ENCODE measurements at places on chromosomes 5 and 9. TPM values are rescaled to one million over a fixed set of nuclear protein-coding genes. Genes with fewer than 3 reads are reported as not detected.

The APBA1 gene
- polyA plus RNA-seq: 1.6 TPM

The SPOCK1 gene
- 2.1 TPM for polyA plus RNA-seq

The INSYN2B gene
- polyA plus RNA-seq: 0.17 TPM

The MYO10 gene
- polyA plus RNA-seq: 1.1 TPM

The RRAGA gene
- polyA plus RNA-seq: 93.9 TPM

The CMYA5 gene
- not detected for polyA plus RNA-seq

The CAMSAP1 gene
- polyA plus RNA-seq: 0.75 TPM
